ENCODE measurements at places on chromosomes 1 and 21.

- DNase-seq: no peak
Observed at GRCh38 chr1:100253552-100253951, 3.9 kb upstream of the DBT start.

- no peak for DNase-seq
Observed at GRCh38 chr1:45282351-45282750, 44.3 kb upstream of the HPDL start.

- DNase-seq: no peak
Observed at GRCh38 chr21:39576518-39577128, 36.1 kb upstream of the B3GALT5 start.

DNA sequence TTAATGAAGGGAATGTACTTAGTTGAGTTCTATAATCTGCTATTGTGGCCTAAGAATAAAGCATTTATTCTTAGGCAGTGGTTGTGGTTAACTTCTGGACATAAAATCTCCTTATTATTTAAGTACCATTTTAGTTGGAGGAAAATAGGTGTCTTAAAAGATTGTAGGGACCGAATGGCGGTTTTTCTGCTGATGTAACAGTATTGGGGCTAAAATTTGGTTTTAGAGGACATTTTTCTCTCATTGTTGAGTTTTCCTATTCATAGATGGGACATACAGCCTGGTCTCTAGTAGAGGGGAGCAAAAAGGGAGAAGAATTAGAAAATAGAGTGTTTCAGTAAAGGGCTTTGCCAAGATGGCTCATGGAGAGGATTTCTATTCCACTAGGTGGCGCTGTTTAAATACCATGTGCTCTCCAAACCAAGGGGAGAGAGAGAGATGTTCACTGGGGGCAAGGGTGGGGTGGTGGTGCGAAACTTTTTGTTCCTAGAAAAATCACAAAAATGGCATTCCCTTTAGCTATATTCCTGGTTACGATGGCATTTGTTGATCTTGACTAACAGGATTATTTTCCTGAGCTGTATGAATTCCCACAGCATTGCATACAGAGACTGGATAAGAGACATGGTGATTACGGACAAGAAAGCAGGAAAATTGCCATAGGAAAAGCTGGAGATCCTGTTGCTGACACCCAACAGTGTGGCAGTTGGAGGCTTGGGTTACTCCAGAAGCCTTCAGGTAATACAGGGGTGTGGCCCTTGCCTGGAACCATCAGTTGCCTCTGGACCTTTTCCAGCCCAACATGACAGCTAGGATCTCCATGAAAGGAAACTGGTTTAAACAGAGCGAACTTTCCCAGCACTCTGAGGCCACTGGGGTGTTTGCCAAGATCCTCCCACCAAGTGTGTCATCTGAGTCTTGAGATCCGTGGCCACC, 18.2 kb upstream of the FCGR2A start:
- DNase-seq: peak; percentile 69

DNA sequence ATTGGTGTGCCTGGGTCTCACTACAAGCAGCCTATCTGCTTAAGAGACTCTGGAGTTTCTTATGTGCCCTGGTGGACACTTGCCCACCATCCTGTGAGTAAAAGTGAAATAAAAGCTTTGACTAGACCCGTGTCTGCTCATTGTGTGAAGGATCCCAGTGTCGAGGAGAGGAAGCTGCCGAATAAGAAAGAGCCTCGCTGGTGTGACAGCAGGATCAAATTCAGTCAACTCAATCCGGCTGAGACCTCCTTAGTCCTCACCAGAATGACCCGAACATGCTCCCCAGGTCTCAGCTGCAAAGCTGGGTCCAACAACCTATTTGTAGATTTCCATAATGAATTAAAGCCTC, 14.8 kb downstream of the CD2 start:
- no peak for DNase-seq

DNA sequence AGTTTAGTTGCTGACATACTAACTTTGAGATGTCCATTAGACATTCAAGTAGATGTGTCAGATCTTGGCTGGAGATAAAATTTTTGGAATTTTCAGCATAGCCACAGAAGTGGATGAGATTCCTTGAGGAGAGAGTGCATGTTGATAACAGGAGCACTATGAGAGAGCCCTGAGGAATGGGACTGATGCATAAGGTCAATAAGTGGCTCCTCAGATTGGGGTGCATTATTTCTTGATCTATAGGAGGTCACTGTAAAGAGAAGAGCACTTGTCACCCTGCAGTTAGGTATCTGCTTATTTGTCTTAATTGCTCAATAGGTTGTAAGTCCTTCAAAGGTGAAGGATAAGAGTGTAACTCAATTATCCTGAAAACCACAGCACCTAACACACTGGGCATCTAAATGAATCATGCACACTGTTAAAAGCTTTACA, 52.0 kb upstream of the TACSTD2 start:
- DNase-seq: no peak

DNA sequence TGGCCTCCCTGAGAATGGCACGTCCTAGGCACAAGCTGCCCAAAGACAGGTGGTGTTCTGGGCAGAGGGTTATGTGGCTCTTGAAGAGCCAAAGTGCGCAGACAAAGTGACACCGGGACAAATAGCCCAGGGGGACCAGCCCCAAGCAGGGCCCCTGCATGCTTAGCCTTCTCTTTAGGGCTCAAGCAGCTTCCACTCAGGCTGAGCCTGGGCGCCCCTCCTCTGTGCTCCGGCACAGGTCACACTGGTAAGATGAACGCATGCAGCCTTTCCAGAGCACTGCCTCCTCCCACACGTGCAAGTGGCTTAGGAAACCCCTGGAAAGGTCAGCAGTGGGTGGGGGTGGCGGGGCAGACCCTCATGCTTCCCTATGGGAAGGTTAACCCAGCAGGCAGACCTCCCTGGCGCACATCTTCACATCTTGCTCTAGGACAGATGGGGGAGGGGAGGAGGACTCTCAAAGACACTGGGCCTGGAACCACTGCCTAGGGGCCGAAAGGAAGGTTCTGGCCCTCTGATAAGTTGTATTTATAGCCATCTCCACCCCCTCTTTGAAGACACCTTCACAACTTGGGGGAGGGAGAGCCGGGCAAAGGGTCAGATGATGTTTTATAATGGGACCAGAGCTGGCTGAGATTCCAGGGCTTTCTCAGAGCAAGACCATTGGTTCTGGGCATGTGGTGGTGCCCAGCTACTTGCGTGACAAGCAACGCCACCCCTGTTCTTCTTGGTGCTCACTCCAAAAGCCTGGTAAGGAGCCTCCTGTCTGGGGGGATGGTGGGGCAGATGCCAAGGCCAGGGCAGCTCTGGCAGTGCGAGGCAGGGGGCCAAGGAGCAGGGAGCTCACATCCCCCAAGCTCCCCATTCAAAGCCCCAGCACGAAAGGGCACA, 5.5 kb downstream of the KLHL21 start:
- no peak for DNase-seq

DNA sequence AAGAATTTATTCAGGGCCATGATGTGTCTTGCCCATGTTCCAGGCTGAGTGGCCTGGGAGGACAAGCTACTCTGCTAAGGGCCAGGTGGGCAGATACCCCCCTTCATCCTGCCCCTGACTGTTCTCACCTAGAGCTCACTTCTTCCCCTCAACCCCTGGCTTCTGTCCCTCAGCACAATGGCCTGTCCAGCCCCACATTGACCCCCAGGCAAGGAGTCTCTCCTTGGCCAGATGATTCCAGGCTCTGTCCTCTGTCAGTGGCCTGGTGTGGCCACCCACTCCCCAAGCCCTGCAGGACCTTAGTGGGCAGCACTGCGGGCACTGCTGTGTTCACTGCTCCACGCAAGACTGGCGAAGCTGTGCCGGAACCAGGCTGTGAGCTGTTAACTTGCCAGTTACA, 460.0 kb downstream of the MATN1 start:
- no peak for DNase-seq

- no peak for DNase-seq
Observed at GRCh38 chr1:15423355-15424077, 13.8 kb downstream of the EFHD2 start.

- no peak for DNase-seq
Observed at GRCh38 chr1:240985081-240985480, 371.9 kb downstream of the RGS7 start.

- DNase-seq: no peak
Observed at GRCh38 chr1:211741116-211741515, 65.7 kb upstream of the NEK2 start.

GRCh38 chr1:241235256-241235897, 121.6 kb downstream of the RGS7 start:
- DNase-seq: peak; percentile 8

- DNase-seq: no peak
Observed at GRCh38 chr1:82762829-82763532, 962.2 kb downstream of the ADGRL2 start.

DNA sequence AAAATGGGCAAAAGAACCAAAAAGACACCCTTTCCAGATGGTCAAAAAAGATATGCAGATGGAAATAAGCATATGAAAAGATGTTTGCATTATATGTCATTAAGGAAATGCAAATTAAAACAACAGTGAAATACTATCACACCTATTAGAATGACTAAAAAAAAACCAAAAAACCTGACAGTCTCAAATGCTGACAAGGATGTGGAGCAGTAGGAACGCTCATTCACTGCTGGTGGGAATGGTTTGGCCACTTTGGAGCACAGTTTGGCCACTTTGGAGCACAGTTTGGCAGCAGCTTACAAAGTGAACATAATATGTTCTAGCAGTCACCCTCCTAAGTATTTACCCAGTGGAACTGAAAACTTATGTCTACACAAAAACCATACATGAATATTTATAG, 105.0 kb upstream of the ARTN start:
- DNase-seq: no peak
